Common myeloid progenitor, CD34-positive (primary cell): ENCODE measurements at places on chromosomes 5 and 9.

DNA sequence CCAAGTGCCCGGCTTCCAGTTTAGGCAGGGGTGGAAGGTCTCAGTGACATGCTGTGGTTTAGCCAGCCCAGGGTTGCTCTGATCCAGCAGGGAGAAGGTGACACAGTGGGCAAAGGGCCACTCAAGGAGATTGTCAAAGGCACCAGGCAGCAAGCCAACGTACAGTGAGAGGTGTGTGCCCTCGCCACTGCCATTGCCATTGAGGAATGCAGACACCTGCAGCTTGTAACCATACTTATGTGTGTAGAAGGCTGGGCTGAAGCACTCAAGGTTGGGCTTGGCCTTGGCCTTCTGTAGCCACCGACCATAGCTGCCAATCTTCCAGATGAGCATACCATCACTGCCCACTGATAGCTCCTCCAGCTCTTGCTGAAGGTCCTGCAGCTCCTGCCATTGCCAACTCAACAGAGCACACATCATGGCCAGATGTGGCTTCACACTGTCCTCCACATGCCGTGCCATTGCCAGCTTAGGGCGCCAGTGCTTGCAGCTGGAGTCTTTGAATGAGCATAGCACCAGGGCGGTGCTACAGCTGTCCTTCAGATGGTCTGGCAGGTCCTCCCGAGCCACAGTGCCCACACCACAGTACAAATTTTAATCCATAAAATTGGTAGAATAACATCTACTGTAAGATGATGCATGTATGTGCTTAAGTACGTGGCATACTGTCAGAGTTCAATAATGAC lies 59.7 kb upstream of the HMHB1 start:
- no peaks in the 10 kb centered on the region for H3K27me3 ChIP-seq
- H3K36me3 ChIP-seq = no peaks in the 10 kb centered on the region
- H3K4me3 ChIP-seq = no peak overlapping the region
- no peaks in the 10 kb centered on the region for H3K4me1 ChIP-seq

- H3K36me3 ChIP-seq = no peaks in the 10 kb centered on the region
- no peak overlapping the region for H3K27ac ChIP-seq
- no peak for DNase-seq
- no peaks in the 10 kb centered on the region for H3K27me3 ChIP-seq
- H3K4me3 ChIP-seq = no peak overlapping the region
Observed at GRCh38 chr5:179143446-179143845, 83.3 kb downstream of the ZNF354C start.

- no peaks in the 10 kb centered on the region for H3K27me3 ChIP-seq
- peaks cover 9% of the 10 kb centered on the region for H3K36me3 ChIP-seq
- H3K27ac ChIP-seq = no peak overlapping the region
Observed at GRCh38 chr9:94301583-94301982, 26.9 kb downstream of the NUTM2F start.

- no peaks in the 10 kb centered on the region for H3K4me1 ChIP-seq
- no peak overlapping the region for H3K4me3 ChIP-seq
- no peaks in the 10 kb centered on the region for H3K36me3 ChIP-seq
- no peak overlapping the region for H3K27ac ChIP-seq
Observed at GRCh38 chr5:124193371-124193789, 553.1 kb downstream of the ZNF608 start.

DNA sequence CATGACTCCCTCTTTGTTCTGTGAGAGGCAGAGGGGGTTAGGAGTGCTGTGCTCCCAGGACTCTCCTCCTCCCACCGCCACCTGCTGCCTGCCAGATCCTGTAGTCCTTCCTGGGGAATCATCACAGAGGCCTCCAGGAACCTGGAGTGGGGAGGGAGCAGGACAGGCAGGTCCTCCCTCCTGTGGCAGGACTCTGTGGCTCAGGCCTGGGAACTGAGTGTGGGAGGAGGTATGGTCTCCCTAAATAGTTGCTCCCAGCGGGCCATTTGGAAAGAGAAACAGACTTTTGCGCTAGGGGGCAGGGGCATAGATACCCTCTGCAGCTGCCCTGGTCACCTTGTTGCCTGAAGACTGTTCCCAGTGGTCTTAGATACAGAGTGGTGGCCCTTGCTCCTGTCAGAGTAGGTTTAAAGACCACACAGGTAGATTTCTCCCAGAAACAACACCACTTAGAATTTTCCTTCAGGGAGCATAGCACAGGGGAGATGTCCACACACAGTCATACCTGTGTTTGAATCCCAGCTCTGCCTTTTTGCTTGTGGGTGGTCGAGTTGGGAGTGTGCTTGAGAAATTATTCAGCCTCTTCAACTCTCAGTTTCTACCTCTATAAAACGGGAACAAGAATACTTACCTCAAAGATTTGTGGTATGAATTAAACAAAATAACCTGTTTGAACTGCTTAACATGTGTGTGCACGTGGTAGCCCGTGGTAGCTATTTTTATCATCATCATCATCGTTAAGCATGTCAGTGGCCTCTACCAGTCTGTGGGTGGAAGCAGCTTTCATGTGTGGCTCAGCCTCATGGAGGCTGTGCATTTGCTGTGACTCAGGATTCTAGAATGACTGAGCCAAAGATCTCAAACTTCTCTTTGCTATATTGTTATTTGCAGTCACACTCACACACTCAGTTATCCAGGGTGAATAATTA lies 55.8 kb downstream of the SLC22A5 start:
- peaks cover 76% of the 10 kb centered on the region for H3K4me1 ChIP-seq
- H3K36me3 ChIP-seq = peaks cover 12% of the 10 kb centered on the region
- H3K27ac ChIP-seq = peak overlapping the region; percentile 93
- H3K4me3 ChIP-seq = no peak overlapping the region

GRCh38 chr5:177449140-177450061 lies 2.8 kb downstream of the PRR7 start:
- H3K36me3 ChIP-seq = no peaks in the 10 kb centered on the region
- no peak overlapping the region for H3K4me3 ChIP-seq

DNA sequence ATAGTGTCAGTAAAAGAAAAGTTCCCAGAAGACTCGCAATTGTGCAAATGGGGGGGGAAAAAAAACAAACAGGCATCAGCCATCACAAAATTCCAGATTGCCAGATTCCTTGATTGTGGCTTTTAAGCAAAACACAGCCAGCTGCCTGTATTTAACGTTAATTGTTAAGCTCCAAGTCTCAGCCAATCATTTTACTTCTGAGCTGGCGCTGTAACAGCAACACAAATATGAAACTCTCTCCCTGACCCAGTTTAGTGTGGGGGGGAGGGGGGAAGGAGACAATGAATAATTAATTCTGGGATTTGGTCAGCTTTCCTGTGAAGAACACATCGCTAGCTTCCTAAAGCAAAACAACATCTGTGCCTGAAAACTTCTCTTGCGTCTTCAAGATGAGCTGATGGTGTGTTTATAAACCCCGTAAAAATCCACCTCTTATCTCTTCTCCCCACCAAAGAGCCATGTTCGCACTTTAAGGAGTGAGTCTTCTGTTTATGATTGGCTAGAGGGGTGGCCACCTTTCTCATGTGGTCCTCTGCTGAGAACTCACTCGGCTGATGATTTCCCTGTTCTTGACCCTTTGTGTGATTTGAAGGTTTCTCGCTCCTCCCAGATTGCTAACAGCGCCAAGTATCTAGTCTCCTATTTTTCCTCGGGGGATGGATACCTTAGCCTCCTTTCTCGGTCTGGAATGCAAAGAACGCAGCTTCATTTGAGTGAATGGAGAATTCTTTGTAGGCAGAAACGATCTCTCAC lies 160.2 kb upstream of the DAPK1 start:
- no peak overlapping the region for H3K27ac ChIP-seq
- no peaks in the 10 kb centered on the region for H3K36me3 ChIP-seq
- H3K4me3 ChIP-seq = no peak overlapping the region
- H3K4me1 ChIP-seq = peaks cover 3% of the 10 kb centered on the region
- no peak for DNase-seq
- peaks cover 2% of the 10 kb centered on the region for H3K27me3 ChIP-seq

- H3K4me3 ChIP-seq = no peak overlapping the region
- no peak for DNase-seq
- H3K36me3 ChIP-seq = no peaks in the 10 kb centered on the region
- H3K4me1 ChIP-seq = no peaks in the 10 kb centered on the region
- no peaks in the 10 kb centered on the region for H3K27me3 ChIP-seq
Observed at GRCh38 chr5:175015028-175015685, 290.8 kb downstream of the MSX2 start.

DNA sequence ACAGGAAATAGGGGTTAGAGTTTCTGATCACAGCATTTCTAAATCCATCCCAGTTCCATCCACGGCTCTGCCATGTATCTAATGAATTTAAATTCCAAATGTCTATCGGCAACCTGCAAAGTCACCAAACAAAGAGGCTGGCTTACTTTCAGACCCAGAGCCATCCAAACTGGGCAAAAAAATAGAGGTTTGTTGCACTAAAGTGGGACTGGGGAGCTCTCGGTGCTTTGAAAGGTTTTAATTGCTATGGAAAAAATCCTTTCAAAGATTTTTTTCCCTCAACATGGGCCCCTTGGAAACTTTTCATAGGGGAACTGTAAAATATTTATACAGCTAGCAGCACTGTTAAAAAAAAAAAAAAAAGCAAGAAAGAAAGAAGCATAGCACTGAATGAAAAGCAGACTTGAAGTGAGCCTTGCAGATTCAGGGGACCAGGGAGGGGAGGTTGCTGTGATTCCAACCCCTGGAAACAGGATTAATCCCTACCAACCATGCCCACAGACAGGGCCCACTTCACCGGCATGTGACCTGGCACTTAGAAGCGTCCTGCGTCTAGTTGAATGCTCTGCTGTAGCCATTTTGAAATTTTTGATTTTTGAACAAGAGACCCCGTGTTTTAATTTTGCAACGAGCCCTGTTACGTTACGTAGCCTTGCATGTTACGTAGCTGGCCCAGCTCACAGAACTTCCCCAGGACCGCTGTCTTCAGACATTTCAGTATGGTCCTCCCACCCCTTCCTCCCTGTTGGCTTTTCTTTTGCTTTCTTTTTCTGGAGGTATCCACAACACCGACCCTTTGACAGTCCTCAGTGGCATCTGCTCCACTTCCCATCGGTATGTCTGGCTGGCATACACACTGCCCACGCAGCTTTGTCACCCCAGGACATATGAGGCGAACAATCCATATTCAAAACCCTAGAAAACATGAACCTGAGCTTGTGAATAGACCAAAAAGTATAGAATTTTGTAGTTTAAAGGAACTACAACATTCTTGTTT lies 105.3 kb upstream of the NFIB start:
- no peaks in the 10 kb centered on the region for H3K4me1 ChIP-seq
- DNase-seq = no peak
- no peak overlapping the region for H3K27ac ChIP-seq
- H3K4me3 ChIP-seq = no peak overlapping the region
- no peaks in the 10 kb centered on the region for H3K36me3 ChIP-seq
